ENCODE measurements at places on chromosomes 13 and 19.

- DNase-seq = no peak
Observed at GRCh38 chr13:109256866-109257760, 529.3 kb downstream of the IRS2 start.

- no peak for DNase-seq
Observed at GRCh38 chr13:46310066-46310465, 77.0 kb downstream of the RUBCNL start.

- DNase-seq = no peak
Observed at GRCh38 chr19:19657397-19657783, 6.1 kb downstream of the ATP13A1 start.

DNA sequence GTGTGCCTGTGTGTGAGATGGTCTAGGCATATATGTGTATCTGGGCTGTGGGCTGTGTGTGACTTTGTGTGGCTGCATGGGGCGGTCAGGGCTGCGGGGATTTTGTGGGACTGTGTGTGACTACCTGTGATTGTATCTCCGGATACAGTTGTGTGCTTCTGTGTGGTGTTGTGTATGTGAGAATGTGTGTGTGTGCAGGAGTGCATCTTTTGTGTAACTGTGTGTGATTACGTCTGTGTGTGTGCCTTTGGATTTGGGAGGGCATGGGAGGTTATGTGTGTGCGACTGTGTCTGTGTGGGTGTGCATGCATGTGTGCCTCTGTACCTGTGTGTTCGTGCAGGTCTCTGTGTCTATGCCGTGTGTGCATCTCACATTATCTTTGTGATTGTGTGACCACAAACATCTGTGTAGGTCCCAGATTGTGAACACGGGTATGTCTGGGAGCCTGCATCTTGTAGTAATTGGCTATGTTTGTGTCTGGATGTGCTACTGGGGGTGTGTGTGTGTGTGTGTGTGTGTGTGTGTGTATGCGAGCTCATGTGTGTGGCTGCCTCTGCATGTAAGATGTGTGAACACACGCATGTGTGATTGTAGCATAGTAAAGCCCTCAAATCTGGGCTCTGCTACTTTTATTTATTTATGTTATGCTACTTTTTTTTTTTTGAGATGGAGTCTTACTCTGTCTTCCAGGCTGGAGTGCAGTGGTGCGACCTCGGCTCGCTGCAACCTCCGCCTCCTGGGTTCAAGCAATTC, 7.6 kb downstream of the EHD2 start:
- no peak for DNase-seq

- no peak for DNase-seq
Observed at GRCh38 chr13:112905619-112905989, 63.4 kb upstream of the MCF2L start.

DNA sequence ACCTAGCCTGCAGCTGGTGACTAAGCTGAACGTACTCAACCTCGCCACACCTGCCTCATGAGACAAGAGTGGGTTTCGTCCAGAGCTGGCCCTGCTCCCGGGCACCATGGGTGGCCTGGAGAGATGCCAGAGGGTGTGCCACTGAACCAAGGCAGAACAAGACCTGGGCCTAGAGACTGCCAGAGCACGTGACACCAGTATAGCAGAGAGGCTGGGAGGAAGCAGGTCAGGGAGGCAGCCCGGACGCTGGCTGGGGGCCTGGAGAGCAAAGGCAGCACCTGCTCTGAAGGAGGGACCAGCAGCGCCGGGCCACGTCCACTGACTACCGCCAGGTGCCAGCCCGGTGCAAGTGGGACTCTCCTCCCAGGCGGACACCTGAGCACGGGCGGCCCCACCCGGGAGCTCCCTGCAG, 7.3 kb upstream of the C13orf46 start:
- DNase-seq = no peak

GRCh38 chr19:16033721-16034120, 42.6 kb upstream of the TPM4 start:
- DNase-seq = no peak

DNA sequence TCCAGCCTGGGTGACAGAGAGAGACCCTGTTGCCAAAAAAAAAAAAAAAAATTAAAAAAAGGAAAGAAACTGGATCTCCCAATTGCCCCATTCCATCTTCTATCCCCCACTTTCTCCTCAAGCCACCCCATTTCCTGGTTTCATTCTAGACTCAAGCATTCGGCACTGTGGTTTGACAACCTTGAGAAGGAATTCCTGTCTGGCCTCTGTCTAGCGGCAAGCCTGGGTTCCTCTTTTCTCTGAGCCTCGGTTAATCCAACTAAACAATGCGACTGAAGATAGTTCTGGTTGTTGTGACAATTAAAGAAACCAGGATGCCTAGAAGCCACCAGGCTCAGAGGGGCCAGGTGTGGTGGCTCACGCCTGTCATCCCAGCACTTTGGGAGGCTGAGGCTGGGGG, 3.3 kb upstream of the C3 start:
- DNase-seq = no peak

- DNase-seq = no peak
Observed at GRCh38 chr13:27295096-27295495, 24.5 kb downstream of the RASL11A start.

DNA sequence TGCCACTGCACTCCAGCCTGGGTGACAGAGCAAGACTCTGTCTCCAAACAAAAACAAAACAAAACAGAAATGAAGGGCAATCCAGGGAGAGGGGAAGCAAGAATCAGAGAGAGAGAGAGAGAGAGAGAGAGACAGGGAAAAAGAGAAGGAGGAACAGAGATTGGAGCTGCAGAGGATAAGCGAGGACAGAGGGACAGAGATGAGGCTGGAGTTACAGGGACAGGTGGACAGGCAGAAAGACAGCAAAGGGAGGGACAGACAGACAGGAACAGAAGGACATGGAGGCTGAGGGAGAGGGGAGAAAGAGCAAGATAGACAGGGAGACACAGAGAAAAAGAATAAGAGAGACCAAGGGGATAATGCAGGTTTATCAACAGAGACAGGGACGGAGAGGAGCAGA, 1.3 kb upstream of the CRX start:
- no peak for DNase-seq

- no peak for DNase-seq
Observed at GRCh38 chr13:99922631-99923404, 48.7 kb downstream of the ZIC5 start.

- DNase-seq = no peak
Observed at GRCh38 chr19:18587561-18587960, 1.0 kb upstream of the REX1BD start.

DNA sequence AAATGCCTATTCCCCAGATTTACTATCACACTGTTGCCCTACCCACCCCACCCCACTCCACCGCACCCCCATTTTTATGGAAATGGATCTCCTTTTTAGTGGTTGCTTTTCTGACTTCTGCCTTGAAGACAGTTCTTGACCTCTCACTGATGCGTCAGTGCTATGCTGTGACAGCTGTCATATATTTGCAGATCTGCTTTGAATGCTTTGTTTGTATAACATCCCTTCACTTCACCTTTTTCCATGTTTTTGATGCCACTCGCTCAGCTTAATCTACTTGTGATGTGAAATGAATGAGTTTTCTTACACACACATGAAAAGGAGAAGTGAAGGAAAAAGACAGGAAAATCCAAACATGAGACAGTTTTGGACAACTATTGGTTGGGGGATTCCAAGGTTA, 731.0 kb downstream of the SLITRK6 start:
- no peak for DNase-seq

DNA sequence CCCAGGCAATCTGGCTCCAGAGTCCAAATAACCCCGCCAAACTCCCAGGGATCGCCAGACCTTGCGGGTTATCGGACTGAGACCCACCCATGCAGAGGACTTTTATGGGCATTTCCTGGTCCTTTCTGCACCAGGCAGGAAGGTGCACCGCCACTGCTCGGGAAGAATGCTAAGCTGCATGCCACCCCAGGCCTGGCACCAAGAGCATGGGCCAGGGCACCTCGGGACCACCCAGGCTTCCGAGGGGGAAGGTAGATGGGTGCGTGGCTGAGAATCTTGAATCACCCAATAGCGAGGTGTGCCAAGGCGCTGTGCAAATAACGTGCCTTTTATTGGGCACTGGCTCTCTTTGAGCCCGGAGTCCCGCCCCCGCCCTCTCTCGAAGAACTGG, 422 bp upstream of the ZNF575 start:
- DNase-seq = no peak

- DNase-seq = peak; percentile 48
Observed at GRCh38 chr19:43901395-43902390, 33.4 kb downstream of the ZNF45 start.

- no peak for DNase-seq
Observed at GRCh38 chr13:29875646-29876045, 25.2 kb upstream of the UBL3 start.

DNA sequence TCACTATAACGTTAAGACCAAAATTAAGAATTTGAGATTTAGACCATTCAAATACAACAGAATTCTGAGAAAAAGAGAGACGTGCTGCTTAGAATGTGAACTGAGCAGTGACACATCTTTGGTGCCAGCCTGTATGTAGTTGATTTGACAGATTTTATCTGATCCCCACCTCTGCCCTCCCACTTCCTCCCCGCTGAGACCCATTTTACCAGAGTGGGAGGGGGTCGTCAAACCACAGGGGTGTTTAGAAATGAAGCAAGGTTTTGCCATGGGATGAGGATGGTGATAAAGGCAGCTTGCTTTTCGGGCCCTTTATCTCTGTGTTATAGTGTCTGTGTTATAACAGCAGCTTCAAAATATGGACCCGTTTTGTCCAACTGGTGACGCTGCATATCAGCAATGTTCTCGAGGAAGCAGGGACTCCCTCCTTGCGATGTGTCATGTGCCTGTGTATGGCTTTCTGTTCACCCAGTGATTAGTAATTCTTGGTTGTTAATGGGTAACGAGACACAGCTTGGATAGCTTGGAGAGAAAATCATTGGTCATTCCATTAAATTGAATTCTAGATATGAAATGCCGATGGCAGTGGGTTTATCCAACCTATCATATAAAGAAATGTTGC, 125.0 kb downstream of the HS6ST3 start:
- DNase-seq = no peak

DNA sequence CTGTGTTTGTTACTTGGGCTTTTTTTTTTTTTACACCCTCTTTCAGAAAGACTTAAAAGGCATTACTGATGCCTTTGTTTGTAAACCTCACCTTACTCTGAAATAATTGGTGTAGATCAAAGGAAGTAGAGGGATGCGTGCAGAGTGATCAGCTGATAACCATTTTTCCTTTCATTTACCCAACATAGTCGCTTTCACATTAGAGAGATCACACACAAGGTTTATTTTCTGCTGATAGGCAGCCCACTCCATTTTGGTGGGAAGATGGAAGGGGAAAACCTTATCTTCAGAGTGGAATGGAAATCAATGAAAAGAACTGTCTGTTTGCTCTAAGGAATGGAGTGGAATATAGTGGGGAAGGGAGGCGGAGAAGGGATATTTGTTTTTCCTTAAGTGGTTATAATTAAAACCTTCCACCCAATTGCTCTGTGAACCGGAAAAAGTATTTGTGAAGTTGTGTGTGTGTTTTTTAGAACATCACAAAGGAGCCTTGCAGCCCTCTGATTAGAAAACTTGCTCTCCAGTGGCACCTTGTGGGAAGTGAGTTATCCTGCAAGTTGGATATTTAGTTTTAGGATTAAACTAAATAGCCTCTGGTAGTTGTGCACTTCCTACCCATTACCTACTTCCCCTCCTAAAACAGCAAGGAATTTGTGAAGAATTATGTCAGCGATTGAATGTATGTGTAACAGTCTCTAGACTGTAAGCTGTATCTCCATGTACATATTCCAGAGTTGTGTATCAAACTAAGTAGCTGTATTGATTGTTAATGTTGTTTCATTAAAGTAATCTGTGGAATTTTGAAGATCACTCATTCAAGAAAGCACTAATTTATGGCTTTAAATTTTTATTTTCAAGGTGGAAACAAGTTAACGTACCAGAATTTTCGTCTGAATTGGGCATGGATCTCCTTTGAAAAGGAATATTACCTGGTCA, 76.8 kb downstream of the FREM2 start:
- DNase-seq = no peak

GRCh38 chr13:85615031-85615430, 184.2 kb downstream of the SLITRK6 start:
- no peak for DNase-seq

DNA sequence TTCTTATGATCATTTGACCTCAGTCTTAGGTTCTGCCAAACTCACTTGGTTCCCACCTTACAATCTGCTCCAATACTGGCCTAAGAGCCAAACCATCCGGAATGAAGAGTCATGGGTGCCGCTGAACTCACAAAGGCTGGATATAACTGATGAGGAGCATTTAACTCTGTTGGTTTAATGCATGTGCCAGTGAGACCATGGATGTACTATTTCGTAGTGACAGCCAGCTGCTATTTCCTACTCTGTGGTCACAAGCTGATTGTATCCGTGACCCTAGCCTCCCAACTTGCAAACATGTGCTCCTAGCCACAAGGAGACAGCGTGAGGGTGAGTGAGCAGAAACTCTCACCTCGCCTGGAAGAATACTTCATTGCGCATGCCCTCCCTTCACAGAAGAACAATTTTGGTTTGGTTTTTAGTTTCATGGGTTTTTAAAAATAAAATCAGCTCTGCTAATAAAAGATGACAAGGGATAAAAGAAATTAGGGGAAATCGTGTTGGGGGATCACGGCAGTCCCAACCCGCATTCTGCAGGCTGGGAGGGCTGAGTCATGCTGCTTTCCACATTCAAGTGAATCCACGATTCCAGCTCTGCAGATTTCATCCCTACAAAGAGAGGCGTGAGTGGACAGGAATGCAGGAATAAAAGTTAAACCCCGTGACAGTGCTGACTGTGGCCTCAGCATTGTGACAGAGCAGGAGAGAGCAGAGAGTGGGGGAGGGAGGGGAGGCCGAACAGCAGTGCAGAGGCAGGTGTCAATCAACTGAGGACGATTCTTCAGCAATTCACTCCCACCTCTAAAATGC, 66.8 kb upstream of the RAP2A start:
- DNase-seq = no peak

GRCh38 chr19:46863818-46864629, 3.2 kb downstream of the ARHGAP35 start:
- no peak for DNase-seq

GRCh38 chr13:58843567-58843966, 1212.0 kb downstream of the PCDH17 start:
- no peak for DNase-seq

DNA sequence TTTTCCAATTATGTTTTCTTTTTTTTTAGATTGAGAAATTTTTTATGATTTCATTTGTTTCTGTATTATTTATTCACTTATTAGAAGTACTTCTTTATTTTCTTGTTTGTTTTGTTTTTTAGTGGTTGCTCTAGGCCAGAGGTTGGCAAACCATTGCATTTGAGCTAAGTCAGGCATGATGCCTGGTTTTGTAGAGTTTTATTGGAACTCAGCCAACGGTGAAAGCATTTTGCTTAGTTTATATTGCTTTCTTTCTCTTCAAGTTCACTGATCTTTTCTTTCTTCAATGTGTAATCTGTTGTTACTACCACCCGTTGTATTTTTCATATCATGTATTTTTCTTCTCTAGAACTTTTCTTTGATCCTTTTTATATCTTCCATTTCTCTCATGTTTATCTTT, 19.7 kb downstream of the ZNF567 start:
- DNase-seq = no peak

Measured in naive thymus-derived CD8-positive, alpha-beta T cell (primary cell).